NCI-H774 (cell line): ENCODE measurements at places on chromosomes 1 and 21.

- DNase-seq, result no peak
These were observed 868 bp downstream of the PPP1R12B start for GRCh38 chr1:202349206-202349928.

GRCh38 chr1:84720221-84720780 is 30.0 kb upstream of the SSX2IP start:
- no peak for DNase-seq

DNA sequence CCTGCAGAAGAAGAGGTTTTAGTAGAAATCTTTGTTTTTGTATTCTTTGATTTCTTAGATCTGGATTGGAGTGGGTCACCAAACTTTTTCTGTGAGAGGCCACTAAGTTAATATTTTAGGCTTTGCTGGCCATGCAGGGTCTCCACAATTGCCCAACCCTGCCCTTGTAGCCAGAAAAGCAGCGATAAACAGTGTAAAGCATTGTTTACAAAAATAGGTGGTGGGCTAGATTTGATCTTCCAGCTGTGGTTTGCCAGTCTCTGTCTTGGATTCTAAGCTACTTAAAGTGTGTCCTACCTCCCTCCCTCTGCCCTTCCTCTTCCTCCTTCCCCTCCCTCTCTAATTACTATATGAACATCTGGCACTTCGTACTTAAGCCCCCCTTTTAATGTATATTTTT is 68.0 kb downstream of the LAMC1 start:
- no peak for DNase-seq

- no peak for DNase-seq
These were observed 29.7 kb downstream of the PADI2 start for GRCh38 chr1:17089506-17089905.
